Thymus (tissue), 14 donors: ENCODE measurements at places on chromosomes 6 and 20.

GRCh38 chr20:56630086-56630493 lies 984 bp downstream of the TFAP2C start:
- DNase-seq = no peak

- DNase-seq = no peak
Observed at GRCh38 chr6:97053643-97054411, 129.3 kb downstream of the KLHL32 start.

GRCh38 chr6:169092375-169092774 lies 161.3 kb downstream of the THBS2 start:
- DNase-seq = no peak

DNA sequence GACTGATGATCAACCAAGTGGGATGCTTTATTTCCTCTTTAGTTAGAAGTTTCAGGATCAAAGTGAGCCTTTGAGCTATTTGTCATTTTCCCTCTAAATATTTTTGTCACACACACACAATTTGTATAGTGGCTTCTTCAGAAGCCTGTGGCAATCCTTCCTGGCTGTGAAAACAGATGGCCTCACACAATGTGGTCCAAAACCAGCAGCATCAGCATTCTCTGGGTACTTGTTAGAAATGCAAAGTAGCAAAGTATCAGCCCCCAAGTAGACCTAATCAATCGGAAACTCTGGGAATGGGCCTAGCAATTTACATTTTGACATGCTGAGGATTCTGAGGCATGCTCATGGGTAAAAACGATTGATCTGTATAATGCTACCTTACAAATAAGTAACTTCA lies 115.9 kb downstream of the PAX1 start:
- DNase-seq = no peak

DNA sequence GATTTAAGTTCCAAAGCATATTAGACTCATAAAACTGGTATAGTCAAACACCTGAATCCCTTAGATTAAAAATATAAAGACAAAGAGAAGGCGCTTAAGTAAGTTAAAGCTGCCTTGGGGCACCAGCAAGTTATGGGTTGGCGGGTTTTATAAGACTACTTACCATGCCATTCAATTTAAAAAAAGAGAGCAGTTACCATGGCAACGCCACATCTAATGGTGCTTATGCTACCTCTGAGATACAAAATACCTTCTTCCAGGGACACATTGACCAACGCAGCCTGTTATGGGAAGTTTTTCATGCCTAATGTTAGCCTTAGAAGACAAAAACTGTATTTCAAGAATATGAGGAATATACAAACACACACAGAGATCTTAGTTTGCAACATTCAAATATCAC lies 713.6 kb downstream of the RNF144B start:
- no peak for DNase-seq

- DNase-seq = no peak
Observed at GRCh38 chr6:105178636-105179035, 1.2 kb downstream of the POPDC3 start.

DNA sequence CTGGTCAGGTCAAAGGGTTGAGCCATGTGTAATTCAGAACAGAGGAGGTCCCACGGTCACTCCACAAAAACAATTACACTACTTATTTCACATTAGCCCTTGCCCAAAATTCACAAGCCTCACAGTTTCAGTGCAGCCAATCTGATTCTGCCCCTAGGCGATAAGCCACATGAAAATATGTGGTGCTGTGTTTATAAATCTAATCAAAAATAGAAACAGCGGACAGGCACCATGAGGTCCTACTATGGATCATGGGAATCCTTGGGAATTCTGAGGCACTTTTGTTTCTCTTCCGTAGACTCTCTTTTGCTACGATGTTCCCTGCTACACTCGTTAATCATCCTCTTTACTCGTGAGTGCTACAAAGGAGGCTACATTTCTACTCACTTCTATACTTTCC lies 476.1 kb downstream of the TFAP2A start:
- no peak for DNase-seq

DNA sequence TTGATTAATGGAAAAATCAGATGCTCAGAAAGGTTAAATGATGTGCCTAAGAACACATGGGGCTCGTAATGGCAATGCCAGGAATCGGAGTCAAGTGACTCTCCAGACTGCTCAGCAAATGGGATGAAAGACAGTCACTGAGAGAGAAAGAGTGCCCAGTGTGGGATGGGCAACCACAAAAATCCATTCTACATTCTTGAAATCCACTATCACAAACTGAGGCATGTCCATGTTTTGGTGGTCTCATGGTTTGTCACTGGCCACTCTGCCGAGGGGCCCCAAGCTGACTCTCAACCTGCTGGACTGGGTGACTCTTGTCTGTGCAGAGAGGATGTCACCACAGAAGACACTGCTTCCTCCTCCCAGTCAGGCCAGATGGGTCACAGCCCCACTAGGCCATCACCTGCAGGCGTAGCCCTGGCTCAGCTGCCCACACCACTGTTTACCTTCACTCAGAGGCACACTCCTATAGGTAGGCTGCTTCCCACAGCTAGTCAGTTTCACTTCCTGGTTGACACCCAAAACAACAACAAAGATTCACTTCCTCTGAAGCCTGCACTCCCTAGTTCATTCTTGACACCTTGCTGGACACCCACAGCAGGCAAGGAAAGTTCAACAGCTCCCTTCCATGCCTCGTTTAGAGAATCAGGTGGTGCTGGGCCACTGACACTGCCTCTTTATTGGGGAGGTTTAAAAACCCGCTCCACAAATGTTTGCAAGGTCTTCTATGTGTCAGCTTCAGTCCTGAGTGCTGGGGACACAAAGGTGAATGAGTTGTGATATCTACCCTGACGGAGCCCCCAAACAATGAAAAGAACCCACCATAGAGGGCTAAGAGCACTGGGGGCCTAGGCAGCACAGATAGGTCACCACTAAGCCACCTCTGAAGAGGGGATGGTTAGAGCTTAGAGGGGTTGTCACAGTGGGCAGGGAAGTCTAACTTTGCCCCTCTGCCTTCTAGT lies 21.7 kb downstream of the MAP1LC3A start:
- DNase-seq = no peak

GRCh38 chr20:39825524-39825923 lies 863.4 kb downstream of the DHX35 start:
- no peak for DNase-seq

DNA sequence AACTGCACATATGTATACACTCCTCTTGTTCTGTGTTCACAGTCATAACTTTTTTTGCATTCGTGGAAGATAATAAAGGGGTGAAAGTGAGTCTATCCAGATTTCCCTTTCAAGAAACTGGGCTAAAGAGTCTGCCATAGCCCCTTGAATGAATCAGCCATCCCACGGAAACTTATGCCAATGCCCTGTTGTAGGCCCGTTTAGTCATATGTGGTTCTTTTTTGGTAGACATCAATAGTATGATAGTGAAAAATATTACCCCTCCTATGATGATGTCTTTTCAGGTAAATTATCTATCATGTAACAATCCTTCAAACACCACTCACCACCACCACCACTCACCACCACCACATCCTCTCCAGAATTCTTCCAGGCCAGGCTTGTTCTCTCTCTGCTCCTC lies 99.9 kb upstream of the MYLIP start:
- no peak for DNase-seq

DNA sequence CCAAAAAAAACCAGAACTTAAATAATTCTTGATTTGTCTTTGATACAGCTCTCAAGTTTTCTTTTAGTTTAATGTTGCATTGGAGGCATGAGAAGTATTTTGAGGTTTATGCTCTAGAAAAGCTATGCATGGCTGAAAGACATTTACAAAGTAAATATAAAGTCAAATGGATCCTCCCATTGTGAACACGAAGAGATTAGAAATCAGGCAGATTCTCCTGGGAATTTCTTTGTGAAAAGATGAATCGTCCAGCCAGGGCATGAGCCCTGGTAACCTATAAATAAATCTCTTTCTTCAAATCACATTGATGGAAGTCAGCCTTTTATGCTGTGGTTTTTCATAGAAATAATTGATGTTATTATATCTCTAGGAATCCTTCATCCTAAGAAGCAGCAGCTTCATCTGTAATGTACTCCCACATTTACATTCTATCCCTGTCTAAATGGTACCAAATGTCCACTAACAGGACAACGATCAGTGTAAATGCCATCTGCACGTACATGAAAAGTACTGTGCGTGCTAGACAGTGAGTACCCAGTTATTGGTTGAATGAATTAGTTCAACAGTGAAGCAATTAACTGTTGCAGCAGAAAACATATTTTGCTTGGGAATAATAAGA lies 143.6 kb downstream of the ALDH8A1 start:
- no peak for DNase-seq

- no peak for DNase-seq
Observed at GRCh38 chr6:135266675-135267074, 85.6 kb downstream of the MYB start.

DNA sequence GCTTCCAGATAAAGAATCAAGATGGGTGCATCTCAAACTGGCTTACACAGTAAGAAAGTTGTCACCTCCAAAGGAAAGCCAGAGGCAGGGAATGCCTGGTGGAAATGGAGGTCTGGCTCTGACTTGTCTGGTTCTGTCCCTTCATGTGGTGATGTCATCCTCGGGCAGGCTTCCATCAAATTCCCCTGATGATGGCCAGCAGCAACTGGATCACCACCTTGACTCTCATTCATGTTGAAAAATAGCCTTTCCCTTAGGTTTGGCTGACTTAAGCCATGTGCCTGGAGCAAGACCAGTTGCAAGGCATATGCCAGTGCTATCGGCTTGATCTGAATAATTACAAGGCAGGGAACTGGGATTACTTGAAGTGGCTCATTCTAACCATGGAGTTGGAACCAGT lies 28.8 kb downstream of the IMPG1 start:
- no peak for DNase-seq

GRCh38 chr6:105193647-105194046 lies 13.8 kb upstream of the POPDC3 start:
- DNase-seq = no peak

GRCh38 chr6:147715035-147715434 lies 206.5 kb downstream of the SAMD5 start:
- DNase-seq = no peak

GRCh38 chr6:134534708-134535149 lies 216.8 kb upstream of the SGK1 start:
- no peak for DNase-seq

GRCh38 chr6:35079311-35080000 lies 61.7 kb downstream of the TCP11 start:
- DNase-seq = no peak

DNA sequence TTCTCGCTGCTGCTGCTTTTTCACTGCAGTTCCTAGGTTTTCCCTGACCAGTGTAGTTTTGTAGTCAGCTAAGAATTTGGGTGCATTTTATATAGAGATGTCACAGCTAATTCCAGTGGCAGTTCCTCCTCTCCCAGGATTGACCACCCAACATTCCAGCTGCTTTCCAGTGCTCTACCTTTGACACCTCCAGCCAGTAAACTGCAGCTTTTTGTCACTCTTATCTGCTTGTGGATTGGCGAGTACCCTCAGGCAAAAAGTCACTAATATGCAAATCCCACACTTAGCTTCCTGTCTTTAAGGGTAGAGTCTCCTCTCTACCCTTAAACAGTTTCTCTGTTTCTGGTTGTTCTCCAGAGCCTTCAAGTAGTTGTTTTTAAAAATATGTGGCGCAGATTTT lies 146.9 kb upstream of the KCNG1 start:
- DNase-seq = no peak

- no peak for DNase-seq
Observed at GRCh38 chr6:24900917-24901697, 34.7 kb downstream of the RIPOR2 start.

DNA sequence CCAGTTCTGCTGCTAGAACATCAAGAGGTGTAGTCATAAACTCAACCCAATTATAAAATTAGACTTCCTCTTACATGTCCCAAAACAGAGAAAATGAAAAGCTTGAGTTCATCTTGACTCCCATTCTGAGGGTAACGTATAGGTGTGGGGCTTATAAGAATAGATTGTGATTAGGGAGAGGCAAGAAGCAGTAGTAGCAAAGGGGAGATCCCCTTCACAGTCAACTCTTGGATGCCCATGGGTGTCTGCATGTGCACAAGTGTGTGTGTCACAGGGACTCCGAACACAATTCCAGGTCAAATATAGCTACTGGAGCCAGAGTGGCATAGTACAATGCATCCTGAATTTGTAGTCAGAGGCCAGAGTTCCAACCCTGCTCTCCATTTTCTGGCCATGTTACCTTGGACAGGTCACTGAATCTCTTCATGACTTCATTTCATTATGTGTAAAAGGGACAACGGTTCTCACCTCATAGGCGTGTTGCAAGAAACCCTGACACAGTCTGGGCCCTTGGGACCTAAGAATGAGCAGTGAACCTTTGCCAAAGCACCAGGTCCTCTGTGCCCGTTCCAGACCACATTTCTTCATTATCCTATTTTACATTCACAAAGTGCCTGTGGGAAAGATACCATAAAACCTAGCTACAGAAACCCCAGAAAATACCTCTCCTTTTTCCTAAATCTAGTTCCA lies 11.8 kb downstream of the GSTA4 start:
- DNase-seq = no peak

DNA sequence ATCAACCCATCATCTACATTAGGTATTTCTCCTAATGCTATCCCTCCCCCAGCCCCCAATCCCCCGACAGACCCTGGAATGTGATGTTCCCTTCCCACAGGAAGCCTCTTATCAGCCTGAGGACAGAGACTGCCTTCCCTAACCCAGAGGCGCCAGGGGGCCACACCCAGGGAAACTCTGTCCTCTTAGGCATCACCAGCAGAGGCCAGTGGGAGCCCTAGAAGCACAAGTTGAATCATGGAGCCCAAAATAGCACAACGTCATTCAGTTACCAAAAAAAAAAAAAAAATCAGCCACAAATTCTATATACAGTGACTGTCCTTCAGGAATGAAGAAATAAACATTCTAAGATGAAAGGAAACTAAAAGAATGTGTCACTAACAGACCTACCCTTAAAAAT lies 625.7 kb downstream of the TFAP2A start:
- DNase-seq = no peak

DNA sequence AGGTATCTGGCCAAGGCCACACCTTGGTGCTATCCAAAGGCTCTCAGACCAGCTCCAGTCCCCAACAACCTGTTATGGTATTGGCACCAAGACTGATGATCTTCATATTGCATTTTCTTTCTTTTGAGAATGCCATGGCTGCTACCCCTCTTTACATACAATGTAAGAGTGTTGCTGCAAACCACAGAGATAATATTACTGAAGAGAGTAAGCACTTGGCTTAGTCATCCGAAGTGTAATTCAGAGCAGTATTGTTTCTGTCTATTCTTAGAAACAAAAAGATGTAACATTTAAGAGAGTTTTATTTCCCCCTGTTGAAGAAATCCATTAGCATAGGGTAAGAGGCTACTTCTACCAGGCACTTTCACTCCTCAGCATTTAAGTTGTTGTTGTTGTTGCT lies 212.5 kb downstream of the C6orf118 start:
- no peak for DNase-seq

- no peak for DNase-seq
Observed at GRCh38 chr6:131979515-131980337, 28.6 kb upstream of the CCN2 start.

DNA sequence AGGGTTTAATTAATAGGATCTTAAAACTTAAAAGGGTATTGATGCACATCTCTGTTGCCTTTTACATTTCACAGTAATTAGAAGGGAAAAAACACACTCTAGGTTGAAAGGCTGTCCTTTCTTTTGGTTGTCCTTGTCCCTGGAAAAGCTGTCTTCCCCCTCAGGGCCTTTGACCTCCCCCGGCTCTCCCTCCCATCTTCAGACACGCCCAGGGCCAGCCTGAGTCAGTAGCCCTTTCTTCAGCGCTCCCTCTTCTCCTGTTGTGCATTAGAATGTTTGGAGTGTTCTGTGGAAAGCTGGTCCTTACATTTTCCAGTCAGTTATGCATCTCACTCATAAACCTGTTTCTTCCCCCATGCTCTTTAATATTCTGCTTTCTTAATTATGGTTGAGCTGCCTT lies 157.0 kb downstream of the MTHFD1L start:
- DNase-seq = no peak
